ENCODE measurements at places on chromosomes 6 and 20. TPM values are rescaled to one million over a fixed set of nuclear protein-coding genes. Genes with fewer than 3 reads are reported as not detected.

Gene PTCHD4
- 1.6 TPM for total RNA-seq

Gene GID8
- 70.2 TPM for total RNA-seq

DNA sequence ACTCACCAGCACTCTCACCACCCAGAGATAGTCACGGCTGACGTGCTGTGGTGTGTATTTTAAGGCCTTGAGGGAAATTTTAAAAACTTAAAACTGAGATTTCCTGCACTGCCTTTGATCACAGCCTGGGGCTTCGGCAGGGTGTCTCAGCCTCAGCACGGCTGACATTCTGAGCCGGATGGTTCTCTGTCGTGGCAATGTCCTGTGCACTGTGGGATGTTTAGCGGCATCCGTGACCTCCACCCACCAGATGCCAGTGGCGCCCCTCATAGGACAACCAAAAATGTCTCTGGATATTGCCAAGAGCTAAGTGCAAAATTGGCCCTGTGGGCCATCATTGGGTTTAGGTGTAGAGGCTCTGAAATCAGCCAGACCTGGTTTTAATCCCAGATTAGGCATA, 142.2 kb upstream of the KCNG1 start:
- peaks cover 30% of the 10 kb centered on the region for H3K27me3 ChIP-seq
- H3K27ac ChIP-seq, result no peak overlapping the region
- H3K36me3 ChIP-seq, result no peaks in the 10 kb centered on the region
- H3K4me1 ChIP-seq, result peaks cover 9% of the 10 kb centered on the region
- DNase-seq, result no peak

- peaks cover 30% of the 10 kb centered on the region for H3K27me3 ChIP-seq
- H3K4me1 ChIP-seq, result peaks cover 57% of the 10 kb centered on the region
- no peaks in the 10 kb centered on the region for H3K36me3 ChIP-seq
- H3K4me3 ChIP-seq, result no peak overlapping the region
- DNase-seq, result no peak
Measured at GRCh38 chr20:37917461-37917860, 14.5 kb downstream of the VSTM2L start.

GRCh38 chr6:110095935-110096334, 83.5 kb downstream of the WASF1 start:
- peaks cover 20% of the 10 kb centered on the region for H3K4me1 ChIP-seq
- H3K27me3 ChIP-seq, result no peaks in the 10 kb centered on the region
- H3K4me3 ChIP-seq, result no peak overlapping the region
- H3K36me3 ChIP-seq, result peaks cover 5% of the 10 kb centered on the region
- H3K27ac ChIP-seq, result no peak overlapping the region

- H3K4me1 ChIP-seq, result peaks cover 5% of the 10 kb centered on the region
- peak overlapping the region; percentile 28 for H3K27ac ChIP-seq
- H3K36me3 ChIP-seq, result peaks cover 9% of the 10 kb centered on the region
- no peaks in the 10 kb centered on the region for H3K27me3 ChIP-seq
Measured at GRCh38 chr20:20603339-20603990, 109.0 kb downstream of the RALGAPA2 start.

DNA sequence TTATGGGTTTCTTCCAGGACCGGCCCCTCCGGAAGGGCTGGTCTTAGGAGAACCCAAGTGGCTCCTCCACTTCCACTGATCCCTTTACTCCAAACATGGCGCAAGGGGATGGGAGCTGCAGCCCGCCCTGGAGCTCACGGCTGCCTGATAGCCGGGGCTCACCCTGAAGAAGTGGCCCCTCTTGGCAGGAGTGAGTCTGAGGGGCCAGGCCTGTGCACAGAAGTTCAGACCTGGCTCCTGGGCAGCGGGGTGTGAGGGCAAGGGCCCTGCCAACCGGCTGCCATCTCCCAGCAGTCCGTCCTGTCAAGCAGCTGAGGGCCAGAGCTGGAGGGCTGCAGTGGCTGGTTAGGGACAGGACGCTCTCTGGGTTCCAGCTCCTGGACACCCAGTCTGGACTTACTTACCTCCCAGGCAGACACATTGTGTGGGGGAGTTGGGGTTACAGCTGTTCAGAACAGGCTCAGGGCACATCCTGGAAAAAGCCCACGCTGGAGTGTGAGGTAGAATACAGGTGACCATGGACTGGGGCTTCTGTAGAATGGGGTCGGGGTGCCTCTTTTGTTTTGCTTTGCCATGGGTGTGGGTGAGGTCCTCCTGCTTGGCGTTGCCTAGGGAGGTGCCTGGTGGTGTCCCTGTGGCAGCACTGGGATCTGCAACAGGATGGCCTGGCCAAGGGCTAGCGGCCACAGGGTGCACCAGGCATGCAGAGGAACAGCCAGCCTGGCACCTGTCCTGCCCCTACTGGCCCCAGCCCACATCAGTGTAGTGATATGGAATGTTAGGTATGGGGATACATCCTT, 88.4 kb downstream of the ASXL1 start:
- H3K4me1 ChIP-seq, result peaks cover 12% of the 10 kb centered on the region
- H3K27ac ChIP-seq, result no peak overlapping the region
- no peak overlapping the region for H3K4me3 ChIP-seq
- H3K36me3 ChIP-seq, result peaks cover 24% of the 10 kb centered on the region

GRCh38 chr6:149368065-149368464, 32.0 kb upstream of the SUMO4 start:
- no peaks in the 10 kb centered on the region for H3K36me3 ChIP-seq
- no peak overlapping the region for H3K4me3 ChIP-seq
- no peak overlapping the region for H3K27ac ChIP-seq

DNA sequence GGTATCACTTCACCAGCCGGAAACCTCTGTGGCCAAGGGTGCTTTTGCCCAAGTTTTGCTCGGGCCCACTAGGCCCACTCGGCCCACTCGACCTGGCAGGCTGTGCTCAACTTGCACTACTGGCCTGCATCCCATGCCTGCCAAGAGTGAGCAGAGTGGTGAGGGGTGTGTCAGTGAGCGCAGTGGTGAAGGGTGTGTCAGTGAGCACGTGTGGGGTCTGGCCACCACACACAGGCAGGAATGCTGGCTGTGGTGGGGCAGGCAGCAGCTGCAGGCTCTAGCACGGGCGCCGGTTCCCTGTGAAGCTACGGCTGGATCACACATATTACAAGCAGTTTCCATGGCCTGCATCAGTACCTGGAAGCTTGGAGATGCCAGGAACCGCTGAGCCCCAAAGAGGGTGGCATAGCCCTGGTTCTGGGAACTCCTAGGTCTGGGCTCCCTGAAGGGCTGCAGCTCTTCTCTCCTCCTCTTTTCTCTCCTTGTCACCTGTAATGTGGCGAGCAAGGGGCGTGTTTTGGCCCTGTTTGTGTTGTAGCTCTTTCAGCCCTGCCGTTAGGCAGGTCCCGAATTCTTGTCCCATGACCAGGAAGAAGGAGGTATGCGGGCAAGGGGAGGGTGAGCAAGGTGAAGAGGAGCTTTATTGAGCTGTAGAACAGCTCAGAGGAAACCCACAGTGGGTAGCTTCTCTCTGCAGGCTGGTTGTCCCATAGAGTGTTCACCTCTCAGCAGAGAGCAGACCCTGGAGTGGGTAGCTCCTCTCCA, 51.0 kb upstream of the CLDN20 start:
- H3K4me3 ChIP-seq, result no peak overlapping the region
- peaks cover 16% of the 10 kb centered on the region for H3K36me3 ChIP-seq
- DNase-seq, result no peak
- peaks cover 17% of the 10 kb centered on the region for H3K4me1 ChIP-seq

GRCh38 chr6:4352322-4352669, 216.9 kb upstream of the ECI2 start:
- no peak overlapping the region for H3K4me3 ChIP-seq
- no peak overlapping the region for H3K27ac ChIP-seq
- no peak for DNase-seq
- H3K27me3 ChIP-seq, result peaks cover 2% of the 10 kb centered on the region

DNA sequence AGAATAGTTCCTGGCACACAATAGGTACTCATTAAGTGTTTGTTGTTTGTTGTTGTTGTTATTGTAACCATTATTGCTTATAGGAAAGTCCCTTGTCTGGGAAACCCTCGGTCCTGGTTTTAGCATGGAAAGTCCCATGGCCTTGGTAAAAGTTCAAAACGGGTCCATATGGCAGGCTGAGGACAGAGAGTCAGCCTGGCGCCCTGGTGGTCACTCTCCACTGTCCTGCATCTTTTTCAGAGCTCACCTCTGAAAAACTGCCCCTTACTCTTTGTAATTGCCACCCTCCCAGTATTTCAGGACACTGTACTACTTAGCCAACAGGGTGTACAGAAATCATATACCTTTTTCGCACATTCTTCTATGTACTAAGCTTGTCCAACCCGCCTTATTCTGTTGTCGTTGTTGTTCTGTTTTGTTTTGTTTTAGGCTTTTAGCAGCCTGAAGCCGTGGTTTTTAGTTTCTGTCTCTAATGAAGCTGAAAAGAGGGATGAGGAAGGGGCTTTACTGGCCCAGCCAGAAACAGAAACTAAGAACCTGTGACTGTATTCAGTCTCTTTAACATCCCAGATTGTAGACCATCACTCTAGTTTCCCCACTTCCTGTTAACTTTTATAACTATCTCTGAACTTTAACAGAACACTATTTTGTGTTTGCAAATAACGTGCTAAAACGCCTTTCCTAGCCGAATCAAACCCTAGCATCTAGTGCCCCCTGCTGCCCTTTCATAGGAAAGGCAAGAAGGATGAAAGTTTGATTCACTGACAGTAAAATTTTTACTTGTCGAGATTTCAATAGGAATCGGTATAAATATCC, 7.6 kb upstream of the TMEM14A start:
- peak; percentile 42 for DNase-seq
- peaks cover 3% of the 10 kb centered on the region for H3K27me3 ChIP-seq
- peaks cover 13% of the 10 kb centered on the region for H3K36me3 ChIP-seq
- no peaks in the 10 kb centered on the region for H3K4me1 ChIP-seq

DNA sequence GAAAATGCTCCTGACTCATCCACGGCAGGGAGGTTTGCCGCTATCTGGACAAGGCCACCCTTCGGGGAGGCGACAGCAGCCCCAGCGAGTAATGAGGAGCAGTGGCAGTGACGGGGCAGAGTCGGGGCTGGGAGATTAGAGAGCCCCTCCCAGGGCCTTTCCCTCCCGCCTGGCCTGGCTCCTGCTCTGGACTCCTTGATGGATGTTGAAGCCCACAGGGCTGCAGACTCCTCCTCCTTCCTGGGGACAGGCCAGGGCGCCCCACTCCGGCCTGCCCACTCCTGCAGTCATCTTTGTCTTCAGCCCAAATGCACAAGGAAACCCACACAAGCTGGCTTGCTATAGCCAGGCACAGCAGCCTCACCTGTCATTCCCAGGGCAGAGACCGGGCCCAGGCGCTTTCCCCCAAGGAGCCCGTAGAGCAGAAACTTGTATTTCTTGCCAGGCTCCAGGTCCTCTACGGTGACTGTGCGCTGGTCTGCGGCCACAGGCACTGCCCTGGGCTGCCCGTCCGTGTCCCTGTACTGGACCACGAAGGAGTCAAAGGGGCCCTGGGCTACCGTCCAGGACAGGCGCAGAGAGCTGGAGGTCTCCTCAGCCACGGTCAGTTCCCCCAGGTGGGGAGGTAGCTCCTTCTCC, 7.7 kb downstream of the CYP21A2 start:
- no peaks in the 10 kb centered on the region for H3K36me3 ChIP-seq
- H3K27ac ChIP-seq, result no peak overlapping the region
- H3K4me3 ChIP-seq, result no peak overlapping the region
- no peaks in the 10 kb centered on the region for H3K27me3 ChIP-seq
- peaks cover 2% of the 10 kb centered on the region for H3K4me1 ChIP-seq

DNA sequence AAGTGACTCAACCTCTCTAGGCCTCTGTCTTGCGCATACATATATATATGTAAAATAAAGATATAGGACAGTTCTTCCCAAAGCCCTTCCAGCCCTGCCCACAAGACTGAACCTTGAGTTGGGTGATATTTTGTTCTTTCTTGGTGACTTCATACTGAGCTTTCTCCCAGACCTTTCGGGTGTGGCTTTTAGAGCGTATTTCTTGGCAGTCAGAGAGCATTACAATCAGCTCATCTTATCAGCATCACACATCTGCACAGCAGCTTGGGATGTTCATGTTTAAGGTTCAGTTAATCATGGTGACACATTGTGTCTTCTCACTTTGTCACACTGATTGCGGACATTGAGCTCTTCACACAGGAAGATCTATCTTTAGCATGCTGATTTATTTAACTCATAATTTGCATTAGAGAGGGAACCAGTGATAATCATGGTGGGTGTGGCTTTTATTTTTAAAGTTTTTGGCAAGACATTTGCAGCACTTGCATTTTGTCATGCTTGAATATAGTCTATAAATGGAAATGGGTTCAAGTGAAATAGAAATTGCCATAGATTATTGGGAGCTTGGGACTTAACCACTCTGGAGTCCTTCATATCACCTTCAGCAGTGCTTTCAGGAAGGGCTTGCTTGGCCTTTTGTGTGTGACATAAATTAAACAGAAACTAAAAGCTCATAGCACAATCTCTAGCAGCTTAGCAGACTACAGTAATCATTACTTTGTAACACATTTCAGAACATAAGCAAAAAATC, 8.3 kb downstream of the KIF3B start:
- H3K4me1 ChIP-seq, result no peaks in the 10 kb centered on the region
- no peak for DNase-seq
- H3K27ac ChIP-seq, result no peak overlapping the region

DNA sequence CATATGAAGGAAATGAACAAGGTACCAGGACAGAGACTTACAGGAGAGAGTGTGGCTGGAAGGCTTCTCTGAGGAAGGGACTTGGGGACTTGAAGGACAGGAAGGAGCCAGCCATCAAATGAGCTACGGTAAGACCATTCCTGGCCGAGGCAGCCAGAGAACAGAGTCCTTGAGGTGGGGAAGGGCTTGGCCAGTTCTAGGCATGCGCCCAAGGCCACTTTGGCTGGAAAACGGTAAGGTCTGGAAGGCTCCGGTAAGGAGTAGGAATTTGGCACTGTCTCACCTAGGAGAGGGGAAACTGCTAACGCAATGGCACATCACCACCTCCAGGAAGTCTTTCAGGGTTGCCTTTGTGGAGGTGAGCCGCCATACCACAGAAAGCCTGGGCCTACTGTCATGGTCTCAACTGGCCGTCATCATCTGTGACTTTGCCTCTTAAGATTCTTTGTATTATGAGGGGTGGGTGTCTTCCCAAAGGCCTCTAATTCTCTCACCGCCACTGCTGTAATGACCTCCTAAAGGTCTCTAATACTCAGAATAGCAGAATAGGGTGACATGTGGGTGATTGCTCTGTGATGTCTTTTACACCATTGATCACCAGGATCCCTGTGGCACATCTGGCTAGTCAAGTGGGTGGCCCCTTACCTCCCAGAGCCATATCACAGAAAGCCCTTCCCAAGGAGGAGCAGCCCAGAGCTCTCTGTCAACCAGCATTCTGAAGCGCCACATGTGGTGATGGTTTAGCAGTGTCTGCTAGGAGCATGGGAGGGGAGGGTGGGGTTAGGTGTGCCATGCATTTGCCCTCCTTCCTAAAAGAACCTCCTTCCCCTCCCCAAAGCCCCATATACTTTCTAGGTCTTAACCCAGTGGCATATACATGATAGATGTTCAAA, 17.7 kb upstream of the STX16 start:
- no peak overlapping the region for H3K27ac ChIP-seq
- H3K27me3 ChIP-seq, result peaks cover 4% of the 10 kb centered on the region
- no peak for DNase-seq
- H3K36me3 ChIP-seq, result no peaks in the 10 kb centered on the region
- H3K4me1 ChIP-seq, result peaks cover 4% of the 10 kb centered on the region

DNA sequence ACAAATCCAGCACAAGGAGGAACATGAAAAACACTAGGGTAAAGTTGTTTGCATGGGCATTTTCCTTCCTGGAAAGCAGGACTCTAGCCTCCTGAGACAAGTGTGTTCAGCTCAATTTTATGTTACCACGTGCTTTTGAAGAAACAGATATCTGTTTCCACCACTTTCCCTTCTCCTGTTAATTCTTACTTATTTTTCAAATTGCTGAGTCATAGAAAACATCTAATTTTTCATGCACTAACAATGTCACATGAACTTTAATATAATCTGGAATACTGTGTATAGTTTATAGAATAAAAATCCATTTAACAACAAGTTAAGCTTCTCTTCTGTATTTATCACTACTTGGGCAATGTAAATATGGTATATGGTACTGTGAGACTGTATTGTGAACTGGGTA, 174.2 kb downstream of the ISM1 start:
- no peak overlapping the region for H3K4me3 ChIP-seq
- no peak overlapping the region for H3K27ac ChIP-seq
- H3K36me3 ChIP-seq, result peaks cover 11% of the 10 kb centered on the region
- DNase-seq, result no peak
